NCI-H1930 (cell line): ENCODE measurements at places on chromosomes 3 and 15.

GRCh38 chr3:150803440-150803985 is 40.5 kb upstream of the SIAH2 start:
- no peak for DNase-seq

DNA sequence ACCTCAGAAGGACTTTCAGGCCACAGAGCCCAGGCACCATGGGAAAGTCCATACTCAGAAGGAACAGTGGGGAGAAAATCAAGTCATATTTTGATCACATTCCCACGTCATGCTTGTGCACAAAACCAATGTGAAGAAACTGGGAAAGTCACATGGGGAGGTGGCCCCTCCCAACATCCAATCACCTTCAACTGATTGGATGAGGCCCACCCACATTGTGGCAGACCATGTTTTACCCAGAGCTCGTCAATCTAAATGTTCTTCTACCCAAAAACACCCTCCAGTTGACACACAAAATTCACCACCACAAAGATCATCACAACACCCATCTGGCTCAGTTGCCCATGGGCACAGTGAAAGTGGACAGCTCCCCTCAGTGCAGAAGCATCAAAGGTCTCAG is 248.2 kb upstream of the IGF1R start:
- DNase-seq, result no peak

DNA sequence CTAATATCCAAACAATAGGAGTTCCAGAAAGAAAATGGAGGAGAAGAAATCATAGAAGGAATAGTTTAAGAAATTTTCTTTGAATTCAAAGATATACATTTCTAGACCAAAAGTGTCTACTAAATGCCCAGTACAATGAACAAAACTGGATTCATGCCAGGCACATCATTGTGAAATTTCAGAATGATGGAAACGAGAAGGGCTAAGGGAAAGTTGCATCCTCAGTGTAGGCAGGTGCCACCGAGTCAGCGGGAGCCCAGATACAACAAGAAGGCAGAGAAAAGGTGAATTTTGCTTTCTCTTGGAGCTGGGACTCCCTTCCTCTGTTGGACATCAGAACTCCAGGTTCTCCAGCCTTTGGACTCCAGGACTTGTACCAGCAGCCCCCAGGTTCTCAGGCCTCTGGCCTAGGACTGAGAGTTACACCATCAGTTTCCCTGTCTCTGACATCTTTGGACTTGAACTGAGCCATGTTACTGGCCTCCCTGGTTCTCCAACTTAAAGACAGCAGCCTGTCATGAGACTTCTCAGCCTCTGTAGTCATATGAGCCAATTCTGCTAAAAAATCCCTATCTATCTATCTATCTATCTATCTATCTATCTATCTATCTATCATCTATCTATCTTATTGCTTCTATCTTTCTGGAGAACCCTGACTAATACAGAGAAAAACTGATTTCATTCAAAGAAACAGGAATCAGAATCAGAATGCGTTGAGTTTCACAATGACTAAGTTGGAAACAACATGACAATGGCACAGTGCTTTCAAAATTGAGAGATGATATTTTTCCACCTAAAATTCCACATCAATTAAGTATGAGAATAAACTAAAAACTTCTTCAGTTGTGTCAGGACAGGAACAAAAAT is 207.7 kb downstream of the FAM43A start:
- no peak for DNase-seq

GRCh38 chr3:15427981-15428380 is 583 bp downstream of the EAF1 start:
- DNase-seq, result no peak

GRCh38 chr3:53089511-53089910 is 40.7 kb downstream of the RFT1 start:
- no peak for DNase-seq

- DNase-seq, result no peak
Measured at GRCh38 chr3:171833789-171834460, 9.2 kb upstream of the TMEM212 start.

- DNase-seq, result no peak
Measured at GRCh38 chr3:127578802-127579201, 11.7 kb downstream of the TPRA1 start.

GRCh38 chr15:54618120-54618519 is 578.6 kb downstream of the RSL24D1 start:
- no peak for DNase-seq

DNA sequence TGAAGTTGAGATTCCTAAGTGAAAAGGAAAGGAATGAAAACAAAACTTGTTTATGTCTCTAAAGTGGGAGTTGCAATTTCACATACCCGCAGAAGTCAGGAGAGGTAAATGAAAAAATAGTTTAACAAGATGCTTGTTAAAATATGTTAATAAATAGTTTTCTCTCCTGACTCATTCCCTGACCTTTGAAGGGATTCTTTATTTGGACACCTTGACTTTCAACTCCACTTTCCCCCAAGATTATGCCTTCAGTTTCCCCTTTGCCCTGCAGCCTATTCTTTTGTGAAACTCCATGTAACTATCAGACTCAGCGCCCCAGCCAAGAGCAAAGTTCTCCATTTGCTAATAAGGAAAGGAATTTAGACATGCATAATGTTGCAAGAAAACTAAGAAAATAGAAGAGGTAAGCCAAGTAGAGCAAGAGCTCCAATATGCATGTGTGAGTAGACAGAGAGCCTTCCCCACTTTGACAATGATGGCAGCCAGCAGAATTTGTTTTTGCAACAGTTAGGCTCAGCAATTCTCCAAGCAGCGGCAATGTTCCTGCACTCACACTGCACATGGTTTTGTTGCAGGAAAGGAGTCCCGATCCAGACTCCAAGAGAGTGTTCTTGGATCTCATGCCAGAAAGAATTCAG is 61.2 kb downstream of the CD200 start:
- no peak for DNase-seq

- no peak for DNase-seq
Measured at GRCh38 chr15:82186719-82187406, 75.7 kb downstream of the EFL1 start.

GRCh38 chr3:129386984-129387383 is 41.5 kb downstream of the EFCAB12 start:
- DNase-seq, result no peak

- no peak for DNase-seq
Measured at GRCh38 chr15:64532521-64533315, 72.3 kb downstream of the ZNF609 start.

- no peak for DNase-seq
Measured at GRCh38 chr3:122322095-122323075, 2.7 kb upstream of the CSTA start.

- DNase-seq, result no peak
Measured at GRCh38 chr15:101031213-101031612, 112.1 kb downstream of the LRRK1 start.

- DNase-seq, result no peak
Measured at GRCh38 chr3:69985266-69985665, 14.3 kb upstream of the SAMMSON start.
